Activated gamma-delta T cell (primary cell): ENCODE measurements at places on chromosomes 6 and 20.

DNA sequence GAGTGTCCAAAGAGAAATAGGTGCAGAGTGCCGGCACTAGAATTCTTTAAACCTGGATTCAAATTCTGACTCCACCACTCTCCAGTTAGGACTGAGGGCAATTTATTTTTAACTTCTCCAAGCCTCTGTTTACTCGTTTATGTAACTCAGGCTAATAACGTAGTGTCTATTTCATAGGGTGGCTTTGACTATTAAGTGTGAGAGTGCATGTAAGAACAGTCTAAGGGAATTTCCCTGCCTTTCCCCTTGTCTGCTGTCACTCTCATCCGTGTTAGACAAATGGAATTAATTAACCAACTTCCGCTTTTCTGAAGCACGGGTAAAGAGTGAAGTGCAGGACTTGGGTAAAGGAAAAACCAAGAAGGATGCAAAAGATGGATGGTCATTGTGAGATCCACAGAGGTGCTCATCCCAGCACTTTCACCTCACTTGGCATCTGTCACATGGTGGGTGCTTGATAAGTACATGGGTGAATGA is 4.1 kb upstream of the ZKSCAN8 start:
- DNase-seq = no peak

GRCh38 chr6:153758516-153758915 is 280.5 kb upstream of the OPRM1 start:
- DNase-seq = no peak

- no peak for DNase-seq
Measured at GRCh38 chr6:81084776-81085430, 667.6 kb downstream of the TENT5A start.

DNA sequence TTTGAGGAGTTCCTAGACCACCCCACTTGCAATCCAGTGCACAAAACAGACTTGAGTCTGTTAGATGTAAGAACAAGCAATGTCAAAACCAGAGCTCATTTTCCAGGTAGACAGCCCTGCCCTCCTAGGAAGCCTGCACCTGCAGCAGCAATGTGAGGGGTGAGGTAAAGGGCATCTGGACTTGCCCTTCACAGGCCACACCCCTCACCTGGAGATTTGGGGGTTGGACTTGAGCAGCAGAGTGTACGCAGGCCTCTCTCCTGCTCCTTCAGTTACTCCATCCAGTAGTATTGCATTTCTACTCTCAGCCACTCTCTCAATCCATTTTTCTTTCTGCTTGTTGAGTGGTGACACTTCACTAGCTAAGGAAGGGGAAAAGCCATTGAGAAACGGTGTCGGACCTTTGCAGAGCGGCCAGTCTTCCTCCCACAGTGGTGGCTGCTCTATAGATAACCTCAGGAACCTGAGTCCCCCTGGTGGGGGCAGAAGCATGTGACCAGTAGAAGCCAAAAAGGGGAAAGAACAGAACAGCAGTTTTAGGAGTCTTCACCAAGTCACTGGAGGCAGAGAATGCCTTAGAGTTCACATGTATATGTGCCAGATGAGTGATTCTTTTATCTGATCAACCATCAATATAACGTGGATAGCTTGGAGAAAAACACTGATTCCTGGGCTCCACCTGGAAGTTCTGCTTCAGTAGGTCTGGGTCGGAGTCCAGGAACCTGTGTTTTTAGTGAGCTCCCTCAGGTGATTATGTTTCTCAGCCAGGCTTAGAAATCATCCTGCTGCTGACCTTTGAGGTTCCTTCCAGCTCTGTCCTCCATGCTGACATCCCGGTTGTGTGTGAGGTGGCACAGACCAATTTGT is 28.0 kb downstream of the ARFGEF2 start:
- DNase-seq = no peak

DNA sequence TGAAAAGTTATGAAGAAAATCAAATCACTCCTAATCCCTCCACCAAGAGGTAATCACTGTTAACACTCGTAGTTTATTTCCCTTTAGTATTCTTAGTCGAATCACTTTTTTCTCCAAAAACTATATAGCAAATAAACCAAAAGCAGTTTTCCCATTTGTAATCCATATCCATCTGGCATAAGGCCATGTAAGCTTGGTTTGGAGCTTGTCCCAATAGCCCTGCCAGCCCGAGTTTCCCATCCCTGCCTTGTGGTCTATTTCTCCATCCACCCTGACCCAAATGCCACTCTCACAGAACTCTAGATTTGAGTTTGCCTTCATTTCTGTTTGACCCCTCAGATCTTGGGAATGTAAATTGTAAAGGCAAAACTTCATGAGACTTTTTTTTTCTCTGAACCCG is 71.8 kb upstream of the DSP start:
- no peak for DNase-seq

DNA sequence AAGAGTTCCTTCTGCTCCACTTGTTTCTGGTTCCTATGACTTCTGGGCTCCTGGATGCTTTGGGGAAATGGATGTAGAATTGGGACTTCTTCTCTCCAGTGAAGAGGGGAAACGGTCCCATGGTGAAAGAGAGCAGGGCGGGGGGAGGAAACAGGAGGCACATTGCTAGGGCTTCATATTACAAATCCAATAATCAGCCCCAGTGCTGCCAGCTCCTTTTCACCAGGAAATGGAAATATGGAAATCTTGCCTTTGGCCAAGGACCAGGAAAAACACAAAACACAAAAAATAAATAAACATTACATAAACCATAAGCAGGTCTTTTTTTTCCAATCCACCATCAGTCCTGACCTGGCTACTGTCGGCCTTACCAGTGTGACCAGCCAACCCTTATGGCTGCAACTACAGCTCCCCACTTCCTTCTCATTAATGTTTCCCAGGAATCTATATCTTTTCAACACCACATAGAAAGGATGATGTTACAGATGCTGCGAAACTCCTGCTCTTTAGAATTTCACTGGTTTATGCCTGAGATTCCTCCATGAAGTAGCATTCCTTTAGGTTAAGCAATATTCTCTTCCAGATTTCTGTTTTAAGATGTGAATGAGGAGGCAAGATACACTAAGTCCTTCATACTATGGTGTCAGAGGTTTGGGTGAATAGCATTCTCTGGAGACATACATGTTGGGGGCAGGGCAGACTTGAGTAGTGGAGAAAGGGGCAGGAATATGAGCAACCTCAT is 2.0 kb downstream of the PI3 start:
- DNase-seq = no peak

- DNase-seq = no peak
Measured at GRCh38 chr6:150877928-150878327, 12.4 kb downstream of the MTHFD1L start.

- DNase-seq = no peak
Measured at GRCh38 chr20:23544133-23544532, 24.2 kb downstream of the CST9L start.

DNA sequence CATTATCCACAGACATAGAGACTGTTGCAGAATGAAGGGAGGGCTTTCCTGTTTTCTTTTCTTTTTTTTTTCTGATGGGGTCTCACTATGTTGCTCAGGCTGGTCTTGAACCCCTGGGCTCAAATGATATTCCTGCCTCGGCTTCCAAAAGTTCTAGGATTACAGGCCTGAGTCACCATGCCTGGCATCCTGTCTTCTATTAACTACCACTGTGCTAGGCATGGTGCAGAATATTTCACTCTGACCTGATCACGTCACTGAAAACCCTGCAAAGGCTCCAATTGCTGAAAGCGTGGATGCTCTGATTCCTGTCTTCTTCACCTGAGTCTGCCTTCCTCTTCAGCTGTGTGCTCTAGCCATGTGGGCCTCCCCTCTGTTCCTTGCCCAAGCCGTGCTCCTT is 8.5 kb upstream of the DNMT3B start:
- DNase-seq = no peak

DNA sequence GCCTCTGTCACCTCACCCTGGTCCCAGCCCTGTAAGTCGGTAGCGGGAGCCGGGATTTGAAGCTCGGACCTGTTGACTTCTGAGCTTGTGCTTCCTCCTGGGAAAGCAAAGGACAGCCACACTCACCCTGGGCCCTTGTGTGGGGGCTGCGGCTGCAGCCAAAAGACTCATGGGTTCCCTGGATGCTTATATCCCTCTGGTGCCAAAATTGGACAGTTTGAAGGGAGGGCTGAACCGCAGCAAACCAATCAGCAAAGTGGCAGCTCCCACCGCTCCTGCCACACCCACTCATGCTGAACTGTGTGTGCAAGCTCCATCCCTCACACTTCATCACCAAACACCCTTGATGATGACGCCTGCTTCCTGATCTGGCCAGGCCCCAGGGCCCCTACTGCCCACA is 3.9 kb upstream of the CCN5 start:
- no peak for DNase-seq

- no peak for DNase-seq
Measured at GRCh38 chr6:82030761-82031503, 216.6 kb downstream of the IBTK start.

GRCh38 chr6:109055771-109056235 is 38.8 kb downstream of the SESN1 start:
- DNase-seq = no peak

- no peak for DNase-seq
Measured at GRCh38 chr20:51972056-51972455, 169.7 kb upstream of the SALL4 start.

DNA sequence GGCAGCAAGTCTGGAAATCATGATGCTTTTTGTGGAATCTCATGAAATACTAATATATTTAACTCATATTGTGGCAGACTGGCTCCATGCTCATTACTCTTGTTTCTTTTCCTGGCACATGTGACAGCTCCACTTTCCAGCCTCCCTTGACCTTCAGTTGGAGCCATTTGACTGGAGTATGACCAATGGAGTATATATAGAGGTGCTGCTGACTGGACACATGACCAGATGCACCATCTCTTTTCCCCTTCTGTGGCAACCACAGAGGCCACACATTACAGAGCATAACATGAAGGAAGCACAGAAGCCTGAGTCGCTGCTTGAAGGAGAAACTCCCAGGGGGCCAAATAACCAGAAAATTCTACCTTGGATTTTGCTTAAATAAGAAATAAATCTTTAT is 77.4 kb downstream of the MKKS start:
- no peak for DNase-seq

DNA sequence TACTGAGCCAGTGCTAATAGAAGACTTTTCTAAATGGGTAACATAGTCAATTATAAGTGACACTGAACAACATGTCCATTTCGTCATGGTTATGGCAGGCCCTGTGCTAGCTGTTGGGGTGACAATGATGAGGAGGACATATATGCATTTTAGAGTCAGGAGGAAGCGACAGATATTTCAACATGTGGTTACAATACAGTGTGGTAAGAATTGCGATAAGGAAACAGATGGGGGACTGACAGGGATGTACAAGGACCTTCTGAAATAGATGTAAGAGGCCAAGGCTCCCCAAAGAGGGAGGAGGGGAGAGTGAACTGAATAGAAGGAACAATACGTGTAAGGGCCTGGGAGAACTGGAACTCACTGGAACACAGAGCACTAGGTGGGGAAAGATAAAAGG is 11.7 kb downstream of the MMP24 start:
- DNase-seq = no peak

GRCh38 chr6:52389626-52390360 is 27.8 kb downstream of the PAQR8 start:
- DNase-seq = no peak

GRCh38 chr6:14126191-14126590 is 8.6 kb downstream of the CD83 start:
- DNase-seq = no peak

DNA sequence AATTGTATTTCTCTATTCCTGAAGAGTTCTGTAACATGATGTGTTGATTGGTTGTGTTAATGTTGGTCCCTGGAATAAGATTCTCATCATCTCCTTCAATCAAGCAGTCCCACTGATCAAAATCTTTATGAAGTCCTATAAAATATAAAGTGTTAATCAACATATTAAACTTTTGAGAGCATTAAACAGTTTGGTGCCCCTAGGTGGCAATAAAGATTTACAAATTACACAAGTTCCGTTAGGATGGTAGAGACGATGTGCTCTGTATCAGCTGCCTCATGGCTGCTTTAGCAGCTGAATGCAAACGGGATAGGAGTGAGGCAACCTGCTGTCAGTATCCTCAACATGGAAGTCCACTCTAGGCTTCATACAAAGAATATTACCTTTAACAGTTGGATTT is 16.9 kb downstream of the TDRD6 start:
- no peak for DNase-seq

GRCh38 chr6:87628881-87629280 is 38.9 kb downstream of the ORC3 start:
- DNase-seq = no peak

DNA sequence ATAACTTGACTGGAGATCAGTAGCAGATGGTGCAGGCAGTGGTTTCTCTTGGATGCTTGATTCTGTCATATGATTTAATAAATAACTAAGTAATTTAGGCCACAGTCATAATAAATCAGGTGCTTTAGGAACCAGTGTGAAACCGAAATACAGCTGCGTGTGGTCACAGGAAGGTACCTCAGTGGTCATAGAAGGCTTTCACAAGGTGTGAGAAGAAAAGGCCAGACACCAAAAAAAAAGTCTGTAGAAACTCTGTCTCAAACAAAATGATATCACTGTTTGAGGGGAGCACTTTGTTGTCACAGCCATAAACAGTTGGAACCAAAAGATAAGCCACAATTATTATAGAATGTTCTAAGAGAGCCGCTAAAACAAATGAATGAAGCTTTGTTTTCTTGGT is 56.5 kb downstream of the ARMC2 start:
- no peak for DNase-seq

GRCh38 chr6:41705311-41705995 is 30.0 kb downstream of the TFEB start:
- DNase-seq = no peak

GRCh38 chr20:6212903-6213302 is 90.1 kb upstream of the FERMT1 start:
- DNase-seq = no peak

- no peak for DNase-seq
Measured at GRCh38 chr20:44640522-44640921, 11.0 kb downstream of the ADA start.

GRCh38 chr6:46002264-46002663 is 13.4 kb downstream of the CLIC5 start:
- DNase-seq = no peak

DNA sequence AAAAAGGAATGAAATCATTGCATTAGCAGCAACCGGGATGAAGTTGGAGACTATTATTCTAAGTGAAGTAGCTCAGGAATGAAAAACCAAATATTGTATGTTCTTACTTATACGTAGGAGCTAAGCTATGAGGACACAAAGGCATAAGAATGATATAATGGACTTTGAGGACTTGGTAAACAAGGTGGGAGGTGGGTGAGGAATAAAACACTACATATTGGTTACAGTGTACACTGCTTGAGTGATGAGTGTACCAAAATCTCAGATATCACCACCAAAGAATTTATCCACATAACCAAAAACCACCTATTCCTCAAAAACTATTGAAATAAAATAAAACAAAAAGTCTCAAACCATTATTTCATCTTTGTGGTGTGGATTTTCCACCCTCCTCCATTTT is 593.5 kb downstream of the TENT5A start:
- DNase-seq = no peak

- no peak for DNase-seq
Measured at GRCh38 chr6:168623736-168624135, 182.8 kb downstream of the SMOC2 start.

GRCh38 chr6:2944405-2945152 is 26.8 kb downstream of the SERPINB6 start:
- DNase-seq = no peak
